ENCODE measurements at places on chromosomes 11 and 22.

DNA sequence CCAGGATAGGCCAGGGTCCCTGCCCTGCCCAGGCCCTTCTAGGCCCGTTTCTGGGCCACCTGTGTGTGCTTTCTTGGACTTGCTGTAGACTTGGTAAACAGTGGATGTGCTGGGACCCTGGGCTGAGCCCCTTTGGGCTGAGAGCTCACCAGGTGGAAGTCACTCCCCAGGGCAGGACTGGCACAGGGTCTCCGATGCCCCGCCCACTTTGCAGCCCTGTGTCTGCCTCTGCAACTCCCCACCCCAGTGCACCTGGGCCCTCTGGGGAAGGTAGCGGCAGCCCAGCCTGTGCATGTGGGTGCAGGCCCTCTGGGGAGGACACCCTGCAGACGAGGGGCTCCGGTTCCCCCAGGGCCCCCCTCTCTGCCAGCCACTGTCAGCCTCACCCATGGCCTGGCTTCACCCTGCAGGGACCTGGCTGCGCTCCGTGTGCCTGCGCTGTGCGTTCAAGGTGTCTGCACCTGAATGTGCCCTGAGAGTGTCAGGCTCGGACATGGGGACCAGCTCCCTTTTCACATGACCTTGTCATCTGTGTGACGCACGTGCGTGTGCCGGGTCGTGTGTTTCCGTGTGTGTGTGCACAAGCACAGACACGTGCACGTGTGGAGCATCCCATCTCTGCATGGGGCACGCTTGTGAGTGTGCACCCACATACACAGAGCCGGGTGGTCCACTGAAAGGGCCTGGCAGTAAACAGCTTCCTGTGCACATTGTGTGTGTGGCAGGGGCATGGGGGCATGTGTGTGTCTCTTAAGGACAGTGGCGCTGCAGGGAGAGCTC, 118.5 kb downstream of the KCNQ1OT1 start:
- no peak for DNase-seq

DNA sequence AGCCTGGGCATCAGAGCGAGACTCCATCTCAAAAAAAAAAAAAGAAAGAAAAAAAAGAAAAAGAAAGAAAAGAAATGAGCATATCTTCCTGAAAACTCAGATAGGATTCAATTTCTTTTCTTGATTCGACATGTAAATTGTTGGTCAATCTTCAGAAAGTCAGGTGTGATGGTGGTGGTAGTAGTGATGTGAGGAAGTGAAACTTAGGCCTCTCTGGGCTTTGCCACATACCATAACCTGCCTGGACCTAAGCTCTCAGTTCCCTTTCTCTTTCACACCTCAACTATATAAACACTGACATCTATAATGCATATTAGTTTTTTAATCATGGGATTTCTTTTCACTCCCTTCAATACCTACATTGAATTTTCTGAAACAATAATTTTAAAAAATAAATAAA, 98.0 kb upstream of the TBCEL start:
- no peak for DNase-seq

DNA sequence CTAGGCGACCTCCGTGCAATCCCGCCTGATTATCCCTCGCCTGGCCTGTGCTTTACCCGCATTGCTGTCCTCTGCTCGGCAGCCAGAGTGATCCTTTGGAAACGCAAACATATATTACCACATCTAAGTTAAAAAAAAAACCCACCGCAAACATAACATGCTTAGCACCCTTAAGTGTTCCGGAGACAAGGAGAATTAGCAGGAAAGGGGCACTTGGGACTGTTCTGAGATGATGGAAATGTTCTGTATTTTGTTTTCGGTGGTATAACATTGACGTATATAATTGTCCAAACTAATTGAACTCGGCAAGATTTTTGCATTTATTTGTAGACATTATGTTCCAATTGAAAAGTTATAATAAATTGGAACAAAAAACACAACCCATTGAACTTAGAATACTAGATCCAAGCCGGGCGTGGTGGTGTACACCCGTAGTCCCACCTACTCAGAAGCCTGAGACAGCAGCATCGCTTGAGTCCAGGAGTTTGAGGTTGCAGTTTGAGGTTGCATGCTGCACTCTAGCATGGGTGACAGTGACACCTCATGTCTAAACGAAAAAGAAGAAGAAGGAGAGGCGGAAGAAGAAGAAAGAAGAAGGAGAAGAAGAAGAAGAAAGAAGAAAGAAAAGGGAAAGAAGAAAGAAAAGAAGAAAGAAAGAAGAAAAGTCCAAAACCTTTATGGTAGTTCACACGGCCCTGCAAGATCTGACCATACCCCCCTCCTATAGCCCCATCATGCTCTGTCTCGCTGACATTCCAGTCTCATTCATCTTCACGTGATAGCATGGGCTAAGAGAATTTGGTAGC, 604 bp upstream of the POLR3H start:
- no peak for DNase-seq

DNA sequence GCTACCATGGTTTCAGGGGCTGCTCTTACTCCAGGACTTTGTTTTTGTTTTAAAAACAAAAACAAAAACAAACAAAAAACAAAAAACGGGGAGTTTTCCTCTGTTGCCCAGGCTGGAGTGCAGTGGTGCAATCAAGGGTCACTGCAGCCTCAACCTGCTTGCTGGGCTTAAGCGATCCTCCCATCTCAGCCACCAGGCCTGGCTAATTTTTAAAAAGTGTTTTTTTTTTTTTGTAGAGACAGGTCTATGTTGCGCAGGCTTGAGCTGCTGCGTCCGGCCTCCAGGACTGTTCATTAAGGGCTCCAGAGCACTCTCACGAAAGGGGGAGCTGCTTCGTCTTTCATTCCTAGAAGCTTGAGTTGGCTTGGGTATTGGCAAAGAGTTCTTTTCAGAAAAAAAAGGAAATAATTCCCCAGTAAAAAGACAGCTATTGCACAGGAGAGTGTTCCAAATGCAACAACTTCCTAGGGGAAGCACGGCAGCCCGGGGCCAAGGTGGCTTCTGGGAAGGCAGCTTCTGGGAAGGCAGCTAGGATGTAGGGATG, 78.5 kb downstream of the NAT10 start:
- no peak for DNase-seq

- DNase-seq, result no peak
These were observed 16.6 kb upstream of the CHKA start for GRCh38 chr11:68137833-68138232.

GRCh38 chr11:79676396-79676795, 235.6 kb upstream of the TENM4 start:
- no peak for DNase-seq

- DNase-seq, result no peak
These were observed 668.8 kb downstream of the DLG2 start for GRCh38 chr11:84958295-84958694.

GRCh38 chr11:23574149-23574548, 713.9 kb upstream of the CCDC179 start:
- no peak for DNase-seq

DNA sequence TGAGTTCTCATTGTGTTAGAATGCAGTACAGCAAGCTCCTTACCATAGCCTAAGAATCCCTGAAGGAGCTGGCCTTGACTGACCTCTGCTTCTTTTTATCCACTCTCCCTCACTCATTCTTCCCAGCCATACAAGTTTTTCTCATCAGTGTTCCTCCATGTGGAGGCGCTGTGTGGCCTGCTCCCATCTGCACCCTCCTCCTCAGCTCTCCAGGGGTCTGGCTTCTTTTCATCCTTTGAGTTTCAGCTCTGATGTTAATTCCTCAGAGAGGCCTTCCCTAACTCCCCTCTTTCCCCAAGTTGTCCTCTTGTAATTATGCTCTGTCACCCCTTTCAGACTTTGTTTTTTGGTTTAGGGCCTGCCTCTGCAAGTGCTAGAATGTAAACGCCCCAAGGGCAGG, 144.8 kb downstream of the WNT7B start:
- no peak for DNase-seq

- no peak for DNase-seq
These were observed 119.3 kb upstream of the OR9Q1 start for GRCh38 chr11:57904376-57904775.

- DNase-seq, result peak; percentile 28
These were observed 9.9 kb downstream of the TESMIN start for GRCh38 chr11:68741463-68741862.

DNA sequence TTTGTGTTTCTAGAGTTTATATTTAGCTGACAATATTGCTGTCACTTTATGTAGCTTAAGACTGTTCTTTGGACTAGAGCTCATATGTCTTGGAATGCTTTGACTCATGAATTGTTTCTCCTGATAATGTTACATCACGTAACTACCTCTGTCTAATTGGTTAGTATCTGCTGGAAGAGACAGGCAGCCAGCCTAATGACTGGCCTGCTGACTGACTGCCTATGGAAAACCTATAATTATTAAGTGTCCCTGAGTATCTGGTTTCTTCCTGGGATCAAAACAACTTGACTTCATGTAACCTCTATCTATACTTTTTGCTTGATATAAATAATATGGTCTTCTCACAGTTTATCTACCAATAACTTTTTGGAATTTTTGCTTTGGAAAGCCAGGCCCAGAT, 9.4 kb downstream of the SOX6 start:
- DNase-seq, result peak; percentile 53

DNA sequence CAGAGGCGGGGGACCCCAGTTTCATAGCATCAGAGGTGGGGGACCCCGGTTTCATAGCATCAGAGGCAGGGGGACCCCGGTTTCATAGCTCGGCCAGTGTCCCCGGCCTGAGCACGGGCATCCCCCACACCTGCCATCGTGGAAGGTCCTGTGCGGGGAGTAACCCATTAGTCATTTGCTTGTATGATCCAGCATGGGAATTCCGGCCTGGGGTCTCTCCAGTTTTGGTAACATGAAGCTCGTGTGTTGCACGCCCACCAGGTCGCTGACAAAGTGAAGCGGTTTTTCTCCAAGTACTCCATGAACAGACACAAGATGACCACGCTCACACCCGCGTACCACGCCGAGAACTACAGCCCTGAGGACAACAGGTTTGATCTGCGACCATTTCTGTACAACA, 29.0 kb upstream of the KRTAP5-7 start:
- DNase-seq, result no peak
